ENCODE measurements at places on chromosomes 12 and 14. TPM values are rescaled to one million over a fixed set of nuclear protein-coding genes. Genes with fewer than 3 reads are reported as not detected.

DNA sequence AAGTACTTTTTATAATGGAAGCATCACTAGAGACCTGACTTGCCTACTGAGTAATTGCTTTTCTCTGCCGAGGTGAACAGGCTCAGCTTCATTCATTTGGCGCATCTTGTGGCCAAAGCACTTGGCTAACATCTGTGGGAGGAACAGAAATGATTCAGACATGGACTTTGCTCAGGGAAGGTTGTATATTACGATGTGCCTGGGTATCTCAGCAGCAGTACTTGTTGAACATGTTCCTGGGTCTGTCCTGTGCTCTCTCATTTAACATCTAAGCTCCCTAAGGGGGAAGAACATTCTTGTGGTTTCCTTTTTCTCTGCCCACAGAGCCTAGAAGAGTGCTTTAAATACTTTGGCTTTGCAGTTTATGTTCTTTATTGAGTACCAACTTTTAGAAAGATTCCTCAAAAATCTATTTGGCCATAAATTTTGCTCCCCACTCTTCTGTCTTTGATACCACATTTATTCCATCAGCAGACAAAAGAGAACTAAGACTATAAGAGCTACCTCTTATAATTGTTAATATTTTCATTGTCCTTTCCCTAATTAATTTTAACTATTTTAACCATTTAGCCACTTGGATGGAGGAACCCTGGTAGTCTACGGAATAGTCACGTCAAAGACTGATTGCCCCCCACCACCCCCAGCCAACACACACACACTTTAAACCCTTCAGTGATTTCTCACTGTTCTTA lies 101.2 kb upstream of the EGLN3 start:
- peak overlapping the region; percentile 77 for H3K27ac ChIP-seq
- peaks cover 23% of the 10 kb centered on the region for H3K27me3 ChIP-seq
- peaks cover 79% of the 10 kb centered on the region for H3K4me1 ChIP-seq

- no peaks in the 10 kb centered on the region for H3K27me3 ChIP-seq
- no peak for DNase-seq
- no peak overlapping the region for H3K27ac ChIP-seq
- no peaks in the 10 kb centered on the region for H3K36me3 ChIP-seq
- no peaks in the 10 kb centered on the region for H3K4me1 ChIP-seq
- H3K4me3 ChIP-seq = no peak overlapping the region
Measured at GRCh38 chr14:23044840-23045239, 2.8 kb downstream of the PSMB11 start.

Gene CCDC88C
- 193 TPM for total RNA-seq

Gene SETD1B
- 32.6 TPM for total RNA-seq

DNA sequence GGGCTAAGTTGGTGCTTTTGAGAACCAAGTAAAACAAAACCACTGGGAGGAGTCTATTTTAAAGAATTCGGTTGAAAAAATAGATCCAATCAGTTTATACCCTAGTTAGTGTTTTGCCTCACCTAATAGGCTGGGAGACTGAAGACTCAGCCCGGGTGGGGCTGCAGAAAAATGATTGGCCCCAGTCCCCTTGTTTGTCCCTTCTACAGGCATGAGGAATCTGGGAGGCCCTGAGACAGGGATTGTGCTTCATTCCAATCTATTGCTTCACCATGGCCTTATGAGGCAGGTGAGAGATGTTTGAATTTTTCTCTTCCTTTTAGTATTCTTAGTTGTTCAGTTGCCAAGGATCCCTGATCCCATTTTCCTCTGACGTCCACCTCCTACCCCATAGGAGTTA lies 1.8 kb upstream of the RAB5B start:
- peaks cover 26% of the 10 kb centered on the region for H3K36me3 ChIP-seq
- H3K27me3 ChIP-seq = no peaks in the 10 kb centered on the region
- peaks cover 45% of the 10 kb centered on the region for H3K4me1 ChIP-seq
- no peak overlapping the region for H3K4me3 ChIP-seq

- no peaks in the 10 kb centered on the region for H3K27me3 ChIP-seq
- no peaks in the 10 kb centered on the region for H3K36me3 ChIP-seq
- DNase-seq = no peak
- peaks cover 22% of the 10 kb centered on the region for H3K4me1 ChIP-seq
- H3K27ac ChIP-seq = no peak overlapping the region
Measured at GRCh38 chr12:64585104-64585503, 25.2 kb upstream of the RASSF3 start.

GRCh38 chr12:5689773-5690172 lies 255.3 kb downstream of the ANO2 start:
- H3K27me3 ChIP-seq = no peaks in the 10 kb centered on the region
- DNase-seq = no peak
- H3K4me3 ChIP-seq = no peak overlapping the region

Gene PSMC1
- 85.6 TPM for total RNA-seq

Gene ZDHHC22
- not detected for total RNA-seq

Gene IAPP
- total RNA-seq = not detected

- peak; percentile 15 for DNase-seq
- no peaks in the 10 kb centered on the region for H3K36me3 ChIP-seq
- peaks cover 18% of the 10 kb centered on the region for H3K27me3 ChIP-seq
- no peak overlapping the region for H3K4me3 ChIP-seq
- no peaks in the 10 kb centered on the region for H3K4me1 ChIP-seq
Measured at GRCh38 chr12:43676183-43676813, 82.3 kb downstream of the PUS7L start.
